ENCODE measurements at places on chromosomes 7 and 10. TPM values are rescaled to one million over a fixed set of nuclear protein-coding genes. Genes with fewer than 3 reads are reported as not detected.

The MYOZ1 gene
- total RNA-seq = not detected

The DLG5 gene
- total RNA-seq = 2.6 TPM

The RPEL1 gene
- 0.10 TPM for total RNA-seq

The SNCG gene
- not detected for total RNA-seq

The HHEX gene
- 0.55 TPM for total RNA-seq

The SPDYE2 gene
- total RNA-seq = not detected

The GALNT17 gene
- total RNA-seq = not detected

The DDC gene
- total RNA-seq = not detected

The HBP1 gene
- 24.3 TPM for total RNA-seq

The VWC2 gene
- not detected for total RNA-seq

The SPDYE1 gene
- total RNA-seq = not detected

The SDK1 gene
- total RNA-seq = 0.24 TPM

The ANKRD61 gene
- total RNA-seq = 0.33 TPM

DNA sequence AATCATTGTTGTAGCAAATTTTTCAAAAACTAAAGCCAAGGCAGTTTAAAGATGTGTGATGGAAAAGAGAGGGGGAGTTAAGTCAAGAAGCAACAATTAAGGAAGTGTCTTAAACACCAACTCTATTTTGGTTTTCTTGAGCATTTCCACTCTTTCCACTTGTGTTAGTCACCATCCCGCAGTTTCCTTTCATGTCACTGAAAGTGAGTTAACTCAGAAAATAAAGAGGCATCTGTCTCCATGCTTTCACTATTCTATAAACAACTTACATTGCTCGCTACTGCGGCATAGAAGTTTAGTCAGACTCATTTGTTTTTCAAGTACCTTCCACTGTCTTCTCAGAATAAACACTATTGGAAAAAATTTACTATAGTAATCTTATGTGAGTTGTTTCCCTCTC is 284.9 kb upstream of the SEMA3D start:
- DNase-seq = no peak

DNA sequence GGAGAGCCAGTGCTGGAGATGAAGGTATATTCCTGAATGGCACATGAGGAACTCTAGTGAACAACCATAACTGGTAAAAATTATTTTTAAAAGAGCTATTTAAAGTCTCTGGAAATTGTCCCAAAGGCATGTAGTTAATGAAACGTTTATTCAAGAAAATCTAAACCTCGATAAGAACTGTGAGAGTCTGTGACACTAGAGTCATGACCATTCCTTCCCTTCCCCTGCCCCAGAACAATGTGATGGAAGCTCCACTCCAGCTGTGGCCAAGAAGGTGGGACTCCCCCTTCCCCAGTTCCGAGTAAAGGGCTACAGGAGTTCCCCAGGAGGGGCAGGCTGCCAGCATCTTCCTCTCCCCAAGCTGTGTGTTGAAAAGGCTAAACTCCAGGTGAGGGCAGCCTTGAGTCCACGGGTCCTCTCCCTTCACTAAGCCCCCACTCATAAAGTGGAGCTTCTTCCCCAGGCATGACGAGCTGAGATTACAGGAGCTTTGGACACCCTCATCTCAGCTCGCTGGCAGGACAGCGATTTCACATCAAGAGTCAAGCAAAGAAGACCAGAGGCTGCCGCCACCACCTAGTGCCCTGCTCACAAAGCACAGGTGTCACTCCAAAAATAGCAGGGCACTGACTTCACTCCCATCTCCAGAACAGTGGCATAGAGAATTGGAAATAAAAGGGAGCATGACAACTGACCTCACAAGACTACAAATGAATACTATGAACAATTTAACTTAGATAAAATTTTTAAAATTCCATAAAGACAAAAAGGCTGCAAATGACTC is 68.5 kb downstream of the NHLRC2 start:
- no peak for DNase-seq

- no peak for DNase-seq
Observed at GRCh38 chr7:32881074-32881982, 10.2 kb downstream of the KBTBD2 start.

DNA sequence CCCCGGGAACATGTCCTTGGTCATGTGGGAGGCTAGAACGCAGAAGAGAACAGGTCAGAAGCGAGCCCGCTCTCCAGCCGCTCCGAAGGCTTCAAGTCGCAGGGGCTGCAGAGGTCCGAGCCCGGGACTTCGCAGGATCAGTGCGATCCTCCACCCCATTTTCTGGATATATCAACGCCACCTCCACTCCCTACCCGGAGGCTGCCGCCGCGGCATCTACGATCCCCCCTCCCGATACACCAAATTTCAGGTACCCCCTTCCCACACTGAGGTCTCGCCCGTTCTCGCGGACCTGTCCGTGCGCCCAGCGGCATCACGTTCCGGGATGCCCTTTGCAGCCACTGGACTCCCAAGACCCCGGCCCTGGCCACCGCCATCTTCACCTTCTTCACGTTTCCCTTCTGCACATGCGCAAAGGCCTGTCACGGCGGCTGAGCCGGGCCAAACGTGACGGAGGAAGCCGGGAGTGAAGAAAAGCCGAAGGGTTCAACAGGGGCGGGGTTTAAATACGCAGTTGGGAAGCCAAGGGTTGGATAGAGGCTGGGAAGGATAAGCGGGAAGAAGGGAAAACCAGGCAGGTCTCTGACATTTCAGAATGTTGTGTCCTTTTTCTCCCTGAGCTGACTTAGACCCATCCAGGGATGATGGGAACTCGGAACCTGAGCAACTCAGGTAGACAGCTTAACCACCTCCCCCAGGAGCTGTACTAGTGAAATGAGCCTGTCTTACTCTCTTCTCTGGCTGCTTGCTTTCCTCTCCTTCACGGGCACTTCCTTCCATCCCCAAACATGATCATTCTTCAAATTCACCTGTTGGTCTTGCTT is at the start of gene NDUFB8:
TSS of gene NDUFB8 (minus strand) at position 397 of the 824 bp plus-strand sequence. CDS start at position 377, 20 bp downstream.
- DNase-seq = peak; percentile 92

GRCh38 chr7:47893238-47893637 is 55.0 kb downstream of the PKD1L1 start:
- no peak for DNase-seq

- DNase-seq = no peak
Observed at GRCh38 chr10:98193037-98193436, 58.6 kb downstream of the R3HCC1L start.

DNA sequence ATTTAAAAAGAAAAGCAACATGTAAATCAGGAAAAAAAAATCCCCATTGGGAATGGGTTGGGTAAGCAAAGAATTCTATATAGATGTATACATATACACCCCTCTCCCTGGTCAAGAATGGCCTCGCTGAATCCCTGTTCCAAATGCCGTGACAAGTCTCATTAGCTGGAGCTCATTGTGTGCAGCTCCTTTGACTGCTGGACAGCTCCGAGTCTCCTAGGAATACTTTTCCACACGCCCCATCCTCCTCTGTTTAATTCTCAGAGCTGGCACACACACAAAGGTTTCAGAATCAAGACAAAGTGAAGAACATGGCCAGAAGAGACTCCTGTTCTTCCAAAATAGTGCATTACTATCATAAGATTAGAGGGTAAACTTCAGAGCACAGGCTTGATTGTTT is 130.9 kb upstream of the MKLN1 start:
- DNase-seq = no peak

DNA sequence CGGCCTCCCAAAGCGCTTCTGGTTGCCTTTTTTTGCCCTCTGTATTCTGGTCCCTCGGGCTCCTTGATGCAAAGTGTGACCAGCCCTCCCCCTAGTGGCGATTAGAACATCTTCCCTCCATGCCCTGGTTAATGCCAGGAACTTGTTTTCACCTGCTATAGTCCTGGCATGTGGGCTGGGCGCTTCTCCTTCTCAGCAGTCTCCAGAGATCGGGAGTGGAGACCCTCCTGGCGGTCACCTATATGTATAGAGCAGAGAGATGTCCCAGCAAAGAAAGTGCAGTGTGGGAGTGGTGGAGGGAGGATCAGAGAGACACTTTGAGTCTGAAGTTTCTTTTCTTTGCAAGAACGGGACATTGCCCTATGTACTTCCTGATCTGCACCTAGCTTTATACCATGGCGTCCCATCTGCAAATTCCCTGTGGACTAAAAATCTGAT is 264.1 kb downstream of the OTUD1 start:
- peak; percentile 54 for DNase-seq

- no peak for DNase-seq
Observed at GRCh38 chr10:28463676-28464395, 69.1 kb upstream of the WAC start.

- no peak for DNase-seq
Observed at GRCh38 chr7:12701433-12701832, 14.0 kb downstream of the ARL4A start.

GRCh38 chr7:114085592-114086501 is 167.0 kb upstream of the PPP1R3A start:
- peak; percentile 52 for DNase-seq

DNA sequence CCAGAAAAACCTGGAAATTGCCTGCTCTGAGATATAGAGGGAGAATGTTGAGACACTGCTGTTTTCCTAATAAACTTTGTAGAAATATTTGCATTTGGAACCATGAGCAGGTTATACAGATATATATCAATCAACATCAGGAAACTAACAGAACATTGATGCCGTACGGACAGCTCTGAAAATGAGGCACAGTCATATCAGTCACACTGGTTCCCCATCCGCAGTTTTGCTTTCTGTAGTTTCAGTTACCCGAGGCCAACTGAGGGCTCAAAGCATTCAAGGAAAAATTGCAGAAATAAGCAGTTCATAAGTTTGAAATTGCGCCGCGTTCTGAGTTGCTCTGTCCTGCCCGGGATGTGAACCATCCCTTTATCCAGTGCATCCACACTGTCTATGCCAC is 137.9 kb downstream of the KLF6 start:
- DNase-seq = peak; percentile 29

DNA sequence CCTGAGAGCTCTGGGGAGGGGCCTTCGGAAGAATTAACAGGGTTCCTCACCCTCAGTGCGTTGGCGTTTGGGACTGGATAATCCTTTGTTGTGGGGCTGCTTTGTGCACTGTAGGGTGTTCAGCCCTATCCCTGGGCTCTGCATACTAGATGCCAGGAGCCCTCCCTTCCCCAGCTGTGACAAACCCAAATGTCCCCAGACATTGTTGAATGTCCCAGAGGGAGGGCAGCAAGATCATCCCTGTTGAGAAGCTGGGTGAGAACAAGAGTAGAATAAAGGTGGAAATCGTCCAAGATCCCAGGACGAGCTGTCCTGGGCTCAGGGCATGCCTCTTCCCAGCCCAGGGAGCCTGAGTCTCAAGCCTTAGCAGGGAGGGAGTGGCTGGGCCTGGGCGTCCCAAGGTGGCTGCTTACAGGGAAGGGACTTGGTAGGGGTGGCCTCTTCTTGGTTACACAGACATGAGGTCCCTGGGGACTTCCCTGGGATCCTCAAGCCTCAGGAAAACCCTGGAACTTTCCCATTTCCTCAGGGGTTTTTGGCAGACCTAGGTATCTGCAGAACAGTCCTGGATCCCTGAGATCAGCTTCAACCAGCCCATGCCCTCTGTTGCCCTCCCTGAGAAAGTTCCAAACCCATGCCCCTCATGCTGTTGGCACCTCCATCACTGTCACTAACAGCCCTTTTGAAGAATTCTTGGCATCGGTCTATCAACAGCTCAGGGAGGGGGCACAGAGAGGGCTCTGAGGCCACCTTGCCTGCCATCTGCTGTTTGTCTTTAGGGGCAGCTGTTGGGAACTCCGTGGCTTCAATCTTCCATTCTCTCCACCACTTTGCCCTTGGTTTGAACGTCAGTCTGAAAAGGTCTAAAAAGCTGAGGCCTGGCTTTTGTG is 53.7 kb downstream of the GOLGA7B start:
- no peak for DNase-seq

GRCh38 chr10:97532935-97533671 is 34.4 kb downstream of the UBTD1 start:
- DNase-seq = no peak

- DNase-seq = no peak
Observed at GRCh38 chr10:122571892-122572291, 11.3 kb downstream of the DMBT1 start.

GRCh38 chr7:157318015-157318706 is 18.6 kb upstream of the DNAJB6 start:
- DNase-seq = peak; percentile 59

GRCh38 chr7:151411551-151411950 is 1.7 kb upstream of the WDR86 start:
- DNase-seq = no peak

DNA sequence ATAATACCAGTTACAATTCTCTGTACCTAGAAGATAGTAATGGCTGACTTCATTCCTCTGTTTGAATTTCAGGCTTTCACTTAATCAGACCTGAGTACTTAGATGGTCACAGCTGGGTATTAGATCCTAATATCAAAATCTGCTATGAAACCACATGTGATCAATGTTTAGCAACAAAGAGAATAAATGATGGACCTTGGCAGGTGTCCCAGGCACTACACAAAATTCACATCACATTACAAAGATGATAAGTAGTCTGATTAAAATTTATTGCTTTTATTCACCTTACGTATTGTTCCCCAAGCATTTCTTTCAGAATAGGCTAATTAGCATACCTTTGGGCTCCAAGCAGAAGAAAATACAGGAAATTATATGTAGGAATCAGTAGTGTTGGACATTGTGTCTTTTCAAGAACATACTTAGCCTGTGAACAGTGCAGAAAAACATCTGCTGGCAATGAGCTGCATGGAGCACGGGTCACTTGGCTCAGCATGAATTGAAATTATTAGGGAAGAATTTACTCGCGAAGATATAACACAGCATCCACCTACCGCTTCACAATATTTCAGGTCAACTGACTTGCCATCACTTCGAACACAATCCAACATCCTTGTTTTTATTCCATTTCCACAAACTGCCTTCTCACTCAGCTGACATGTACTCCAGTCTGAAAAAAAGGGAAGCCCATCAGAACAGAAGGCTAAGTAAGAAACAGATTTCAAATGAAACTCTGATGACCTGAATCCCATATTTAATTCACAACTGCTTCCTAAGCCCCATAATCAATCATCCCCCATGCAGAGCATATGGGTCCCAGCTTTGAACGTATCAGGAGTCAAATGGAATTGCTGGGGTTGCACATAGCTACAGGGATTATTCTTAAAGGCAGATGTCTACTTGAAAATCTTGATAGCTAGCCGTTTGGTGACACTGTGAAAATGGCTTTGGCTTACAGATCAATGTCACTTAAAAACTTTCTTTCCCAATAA is 421.0 kb downstream of the THSD7A start:
- no peak for DNase-seq

DNA sequence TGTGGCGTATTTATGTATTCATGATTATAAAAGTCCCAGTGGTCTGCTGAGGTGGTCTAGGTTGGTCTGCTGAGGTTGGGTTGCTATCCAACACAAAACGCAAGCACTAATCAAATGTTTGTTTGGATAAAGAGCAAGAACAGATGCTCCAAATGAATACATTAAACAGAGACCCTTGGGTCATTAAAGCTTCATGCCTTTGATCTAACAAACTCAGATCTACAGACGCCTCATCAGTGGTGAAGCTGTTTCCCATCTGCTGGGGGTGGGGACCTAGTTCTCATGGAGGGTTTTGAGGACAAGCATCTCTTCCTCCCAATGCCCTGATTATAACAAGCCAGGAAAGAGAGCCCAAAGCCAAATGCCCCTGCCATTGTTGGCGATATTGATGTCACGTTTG is 786.7 kb downstream of the NRG3 start:
- DNase-seq = no peak

- DNase-seq = no peak
Observed at GRCh38 chr10:125567529-125567928, 115.4 kb downstream of the TEX36 start.
